Glutamatergic neuron (in vitro differentiated cells): ENCODE measurements at places on chromosomes 16 and 17. TPM values are rescaled to one million over a fixed set of nuclear protein-coding genes. Genes with fewer than 3 reads are reported as not detected.

The WSCD1 gene
- 35.6 TPM for total RNA-seq

The TTLL6 gene
- 35.4 TPM for total RNA-seq

The ERN2 gene
- total RNA-seq = 0.64 TPM

The SLC13A2 gene
- not detected for total RNA-seq

The NCBP3 gene
- total RNA-seq = 133 TPM
